ENCODE measurements at places on chromosomes 16 and 17. TPM values are rescaled to one million over a fixed set of nuclear protein-coding genes. Genes with fewer than 3 reads are reported as not detected.

- peaks cover 44% of the 10 kb centered on the region for H3K4me1 ChIP-seq
- H3K4me3 ChIP-seq, result no peak overlapping the region
- no peak overlapping the region for H3K27ac ChIP-seq
Measured at GRCh38 chr17:48494335-48494734, 36.5 kb downstream of the HOXB1 start.

NPIPA8 gene
- 1.1 TPM for total RNA-seq

TP53TG3D gene
- total RNA-seq, result not detected

TCAP gene
- total RNA-seq, result 0.82 TPM

DNA sequence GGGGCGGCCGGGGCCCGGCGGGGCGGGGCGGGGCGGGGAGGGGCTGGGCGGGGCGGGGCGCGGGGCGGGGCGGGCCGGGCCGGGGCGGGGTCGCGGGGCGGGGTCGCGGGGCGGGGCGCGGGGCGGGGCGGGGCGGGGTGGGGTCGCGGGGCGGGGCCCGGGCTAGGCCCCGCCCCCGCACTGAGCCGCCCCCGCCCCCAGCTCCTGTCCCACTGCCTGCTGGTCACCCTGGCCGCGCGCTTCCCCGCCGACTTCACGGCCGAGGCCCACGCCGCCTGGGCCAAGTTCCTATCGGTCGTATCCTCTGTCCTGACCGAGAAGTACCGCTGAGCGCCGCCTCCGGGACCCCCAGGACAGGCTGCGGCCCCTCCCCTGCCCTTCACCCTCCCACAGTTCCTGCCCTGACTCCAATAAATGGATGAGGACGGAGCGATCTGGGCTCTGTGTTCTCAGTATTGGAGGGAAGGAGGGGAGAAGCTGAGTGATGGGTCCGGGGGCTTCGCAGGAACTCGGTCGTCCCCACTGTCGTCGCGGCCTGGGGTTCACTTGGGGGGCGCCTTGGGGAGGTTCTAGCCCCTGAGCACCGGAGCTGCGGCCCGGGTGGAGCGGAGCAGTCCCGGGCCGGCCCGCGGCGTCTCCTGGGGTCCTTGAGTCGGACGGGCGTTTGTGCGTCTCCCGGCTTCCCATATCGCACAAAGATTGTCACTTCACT lies 795 bp upstream of the HBM start:
- no peaks in the 10 kb centered on the region for H3K4me1 ChIP-seq
- no peak overlapping the region for H3K4me3 ChIP-seq
- DNase-seq, result no peak
- H3K27ac ChIP-seq, result no peak overlapping the region
- H3K27me3 ChIP-seq, result peaks cover 37% of the 10 kb centered on the region
- H3K36me3 ChIP-seq, result no peaks in the 10 kb centered on the region
